ENCODE measurements at places on chromosomes 5 and 9. TPM values are rescaled to one million over a fixed set of nuclear protein-coding genes. Genes with fewer than 3 reads are reported as not detected.

The TRPM3 gene
- 5.3 TPM for total RNA-seq

The CYLC2 gene
- total RNA-seq, result not detected

The APBA1 gene
- 8.9 TPM for total RNA-seq

The TEX48 gene
- not detected for total RNA-seq

GRCh38 chr5:10649666-10650380 is 86.0 kb downstream of the ANKRD33B start:
- peak; percentile 79 for DNase-seq

GRCh38 chr9:89448381-89448780 is 49.5 kb downstream of the SEMA4D start:
- DNase-seq, result peak; percentile 50

GRCh38 chr5:74040065-74040551 is 414.1 kb downstream of the ARHGEF28 start:
- no peak for DNase-seq

DNA sequence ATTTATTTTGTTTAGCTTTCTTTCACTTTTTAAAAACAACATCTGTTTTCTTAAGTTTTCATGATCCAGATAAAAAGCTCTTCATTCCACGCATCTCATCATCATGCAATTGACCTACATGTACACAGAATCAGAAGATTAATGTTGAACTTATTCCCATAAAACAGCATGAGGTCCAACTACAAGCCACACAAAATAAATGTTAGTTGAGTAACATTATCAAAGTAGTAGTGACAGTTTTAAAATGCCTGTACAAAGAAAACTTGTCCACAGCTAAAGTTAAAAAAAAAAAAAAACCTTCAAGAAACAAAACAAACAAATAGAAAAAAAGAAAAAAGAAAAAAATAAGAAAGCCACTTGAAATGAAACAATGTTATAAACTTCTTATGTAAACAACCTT is 846.3 kb downstream of the TLE1 start:
- no peak for DNase-seq

GRCh38 chr9:104875320-104875719 is 52.6 kb downstream of the ABCA1 start:
- DNase-seq, result peak; percentile 26

DNA sequence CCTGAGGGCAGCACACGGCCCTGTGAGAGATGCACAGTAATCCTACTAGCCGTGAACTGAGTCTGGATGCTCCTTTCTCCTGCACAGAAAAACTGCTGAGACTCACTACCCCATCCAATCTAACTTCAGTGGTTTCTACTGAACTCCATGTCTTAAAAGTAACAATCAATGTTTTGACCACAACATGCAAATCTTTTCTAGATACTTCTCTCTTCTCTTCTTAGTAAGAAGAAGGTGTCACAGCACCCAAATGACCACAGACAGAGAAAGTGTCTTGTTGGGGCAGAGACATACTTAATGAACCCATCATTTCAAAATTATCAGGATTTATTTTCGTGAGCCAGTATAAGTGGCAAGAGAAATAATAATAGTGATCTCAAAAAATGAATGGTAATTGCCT is 285.8 kb upstream of the MEF2C start:
- no peak for DNase-seq

DNA sequence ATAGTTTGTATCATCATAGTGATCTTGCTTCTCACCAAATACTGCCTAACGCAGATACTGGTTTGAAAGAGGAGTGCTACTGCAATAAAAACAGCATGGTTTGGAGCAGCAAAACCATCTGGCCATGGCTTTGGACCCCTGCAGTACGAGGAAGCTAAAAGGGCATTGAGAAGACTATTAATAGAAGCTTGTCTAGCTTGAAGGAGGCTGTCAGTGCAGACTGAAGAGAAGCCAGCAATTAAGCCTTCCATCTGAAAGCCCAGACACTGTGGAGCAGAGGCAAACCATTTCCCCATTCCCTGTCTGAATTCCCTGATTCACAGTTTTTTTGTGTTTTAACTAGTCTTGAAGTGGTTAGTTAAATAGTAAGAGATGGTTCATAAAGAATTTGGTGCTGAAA is 281.6 kb downstream of the PTPRD start:
- DNase-seq, result no peak

GRCh38 chr9:22307013-22307711 is 139.5 kb upstream of the DMRTA1 start:
- no peak for DNase-seq

GRCh38 chr9:4581861-4582565 is 80.1 kb upstream of the PLPP6 start:
- DNase-seq, result no peak

GRCh38 chr9:93121316-93122241 is 12.5 kb downstream of the NINJ1 start:
- DNase-seq, result peak; percentile 71

DNA sequence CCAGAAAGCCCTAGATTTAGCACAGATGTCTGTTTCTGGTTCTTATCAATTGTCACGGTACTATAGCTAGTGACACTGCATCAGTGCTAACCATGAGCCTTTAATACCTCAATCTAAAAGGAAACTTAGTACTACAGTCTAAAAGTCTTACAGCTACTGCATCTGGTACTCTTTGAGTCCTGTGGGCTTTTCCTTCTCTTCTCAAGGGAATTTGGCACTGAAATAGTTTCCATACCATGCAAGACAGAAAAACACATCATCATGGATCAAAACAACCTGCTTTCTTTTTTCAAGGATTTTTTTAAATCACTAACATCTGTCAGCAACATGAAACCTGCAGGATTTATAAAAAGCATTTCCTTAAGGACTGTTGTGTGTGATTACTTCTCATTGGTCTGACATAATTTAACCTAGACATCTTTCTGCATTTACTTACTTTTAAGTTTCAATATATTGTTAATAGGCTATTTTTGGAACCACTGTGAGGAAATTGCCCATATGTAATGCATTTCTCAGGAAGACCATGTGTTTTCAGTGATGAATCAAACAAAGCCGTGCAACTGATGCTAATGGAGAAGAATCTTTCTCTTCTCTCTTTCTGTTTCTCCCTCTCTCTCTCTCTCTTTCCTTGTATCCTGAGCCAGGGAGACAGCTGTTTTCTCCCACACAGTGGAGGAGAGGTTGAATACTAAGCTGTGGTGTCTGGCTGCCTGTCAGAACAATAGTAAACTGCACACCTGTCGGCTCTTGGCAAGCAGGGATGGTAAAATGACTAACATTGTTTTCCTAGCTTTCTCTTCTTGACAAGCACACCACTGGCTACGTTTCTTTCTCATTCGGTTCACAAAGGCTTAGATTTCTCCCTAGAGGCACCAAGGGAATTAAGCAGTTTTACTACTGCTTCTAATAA is 273.4 kb downstream of the CSNK1G3 start:
- no peak for DNase-seq
